ENCODE measurements at places on chromosomes 5 and 9.

DNA sequence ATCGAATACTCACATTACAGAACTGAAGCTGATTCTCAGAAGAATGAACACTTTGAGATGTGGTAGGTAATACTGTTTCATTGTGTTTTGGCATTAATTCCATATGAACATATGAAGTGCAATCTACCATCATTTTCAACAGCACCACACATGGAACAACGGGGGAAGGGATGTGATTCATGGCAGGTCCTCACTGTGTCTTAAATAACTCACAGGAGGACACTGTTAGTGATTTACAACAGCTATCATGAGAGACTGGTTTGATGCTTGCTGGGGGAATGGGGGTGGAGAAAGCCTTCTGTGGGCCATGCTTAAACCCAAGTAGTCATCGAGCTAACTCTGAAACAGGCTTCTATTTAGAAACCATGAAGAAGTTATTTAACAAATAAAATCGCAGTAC, 232.9 kb downstream of the SPOCK1 start:
- DNase-seq: no peak

DNA sequence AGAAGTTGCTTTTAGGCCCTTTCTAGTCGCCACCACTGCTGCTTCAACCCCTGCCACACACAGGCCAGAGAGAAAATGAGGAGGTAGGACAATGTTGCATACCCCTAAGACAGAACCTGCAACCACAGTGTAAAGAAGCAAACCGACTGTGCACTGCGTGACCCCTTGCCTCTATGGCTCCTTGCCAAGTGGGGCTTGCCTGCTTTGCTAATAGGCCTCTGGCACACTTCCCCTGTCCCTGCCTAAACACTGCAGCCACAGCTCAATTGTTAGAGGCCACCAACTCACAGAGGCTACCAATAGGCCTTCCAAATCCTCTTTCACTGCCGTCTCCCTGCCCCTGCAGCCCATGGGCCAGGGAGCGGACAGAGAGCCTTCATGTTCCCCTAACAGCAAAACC, 280.1 kb downstream of the CDH10 start:
- peak; percentile 62 for DNase-seq

DNA sequence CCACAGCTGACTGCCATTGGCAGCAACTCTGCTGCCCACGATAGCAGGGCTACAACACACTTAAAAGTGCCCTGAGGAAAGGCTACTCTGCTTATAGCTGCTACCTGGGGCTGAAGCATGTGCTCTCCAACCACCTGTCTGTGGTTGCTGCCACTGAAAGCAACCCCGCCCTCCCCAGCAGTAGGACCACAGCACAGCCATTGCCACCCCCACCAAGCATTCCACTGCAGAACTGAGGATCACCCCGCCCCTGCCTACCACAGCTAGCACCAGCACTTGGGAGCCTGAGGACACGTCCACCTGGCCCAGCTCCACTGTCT, 85.8 kb downstream of the LPAR1 start:
- DNase-seq: no peak

GRCh38 chr5:129063483-129064113, 31.0 kb upstream of the ISOC1 start:
- DNase-seq: peak; percentile 50

DNA sequence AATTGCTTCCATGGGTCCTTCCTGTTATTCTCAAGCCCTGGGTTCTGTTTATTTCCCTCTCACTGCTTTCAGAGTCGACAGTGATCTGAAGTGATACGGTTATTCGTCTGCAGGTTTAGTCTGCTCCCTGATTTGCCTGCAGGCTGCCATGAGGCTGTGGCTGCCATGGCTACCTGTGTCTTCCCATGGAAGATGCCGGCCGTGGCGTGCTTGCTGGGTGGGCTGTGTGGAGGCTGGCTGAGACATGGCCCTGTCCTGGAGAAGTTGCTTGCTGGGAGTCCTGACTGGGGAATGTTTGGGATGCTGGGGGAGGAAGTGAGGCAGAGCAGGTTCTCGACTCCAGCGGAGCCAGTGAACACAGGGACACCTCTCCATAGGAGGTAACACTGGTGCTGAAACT, 104.1 kb upstream of the TBC1D2 start:
- DNase-seq: no peak

DNA sequence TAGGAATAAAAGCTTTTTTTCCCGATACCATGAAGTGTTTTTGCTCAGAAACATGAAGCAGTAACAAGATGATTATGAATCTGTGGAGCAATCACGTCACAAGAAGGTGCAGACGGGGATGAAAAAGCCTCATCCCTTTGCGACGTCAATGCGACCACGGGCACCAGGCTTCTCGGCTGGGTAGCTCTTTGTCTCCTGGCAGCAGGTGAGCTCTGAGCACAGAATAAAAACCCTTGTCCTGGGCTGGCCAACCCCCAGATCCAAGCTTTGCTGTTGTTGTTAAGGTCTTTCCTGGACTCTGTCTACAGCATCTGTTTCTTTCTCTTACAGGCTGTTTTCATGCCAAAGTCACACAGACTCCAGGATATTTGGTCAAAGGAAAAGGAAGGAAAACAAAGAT, 113.8 kb downstream of the ANKRD18B start:
- DNase-seq: peak; percentile 92

DNA sequence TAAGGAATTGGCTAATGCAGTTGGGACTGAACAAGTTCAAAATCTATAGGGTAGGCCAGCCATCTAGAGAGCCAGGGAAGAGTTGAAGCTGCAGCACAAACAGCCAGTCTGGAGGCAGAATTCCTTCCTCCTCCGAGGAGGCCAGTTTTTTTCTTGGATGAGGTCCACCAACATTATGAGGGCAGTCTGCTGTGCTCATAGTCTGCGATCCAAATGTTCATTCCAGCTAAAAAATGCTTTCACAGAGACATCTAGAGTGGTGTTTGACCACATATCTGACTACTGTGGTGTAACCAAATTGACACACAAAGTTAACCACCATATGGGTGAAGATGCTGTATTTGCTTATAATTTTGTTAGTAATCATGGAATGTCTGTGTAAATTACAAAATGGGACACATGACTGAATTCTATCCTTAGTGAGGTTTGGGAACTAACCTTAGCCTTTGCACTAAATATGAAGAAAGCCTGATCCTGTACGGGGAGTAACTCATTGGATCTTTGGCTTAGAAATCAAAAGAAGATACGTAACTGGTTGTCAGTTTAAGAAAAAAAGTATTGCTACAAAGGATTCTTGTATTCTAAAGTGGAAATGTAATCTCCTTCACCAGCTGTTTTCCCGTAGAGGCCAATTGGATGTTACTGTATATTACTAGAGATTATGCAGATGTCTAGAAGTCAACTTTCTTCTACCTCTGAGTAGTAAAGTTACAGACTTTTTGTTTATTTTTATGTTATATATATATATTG, 70.6 kb downstream of the SPIN1 start:
- no peak for DNase-seq

DNA sequence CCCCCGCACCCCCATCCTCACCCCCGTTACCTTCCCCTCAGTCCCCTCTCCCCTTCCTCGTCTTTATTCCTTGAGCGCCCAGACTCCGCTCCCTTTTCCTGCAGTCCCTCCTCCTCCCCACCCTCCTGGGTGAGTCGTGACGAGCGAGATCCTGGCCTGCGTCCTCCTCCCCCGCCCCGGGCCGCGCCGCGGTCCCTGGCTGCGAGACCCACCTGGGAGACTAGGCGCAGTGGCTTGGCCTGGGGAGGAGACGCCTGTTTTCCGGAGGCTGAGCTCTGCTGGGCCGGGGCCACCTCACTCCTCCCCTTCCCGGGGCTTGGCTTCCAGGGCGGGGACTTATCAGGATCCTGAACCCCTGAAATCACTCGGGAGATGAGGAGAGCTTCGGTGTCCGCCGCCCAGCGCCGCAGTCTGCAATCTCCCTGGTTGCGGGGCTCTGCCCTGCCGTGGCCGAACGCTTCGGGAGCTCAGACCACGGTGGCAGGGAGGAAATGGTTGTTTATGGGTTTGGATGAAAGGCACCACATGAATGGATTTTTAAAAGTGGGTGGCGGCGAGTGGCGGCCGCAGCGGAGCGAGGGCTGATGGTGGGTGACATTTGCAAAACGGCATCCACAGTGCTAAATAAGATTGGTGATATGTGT, 984 bp downstream of the STXBP1 start:
- DNase-seq: no peak

- no peak for DNase-seq
Measured at GRCh38 chr5:68261569-68262065, 46.1 kb downstream of the PIK3R1 start.

Measured in NCI-H2081 (cell line).